ENCODE measurements at places on chromosomes 16 and 17.

GRCh38 chr17:82517230-82517865 is 2.2 kb upstream of the FOXK2 start:
- no peak for DNase-seq

DNA sequence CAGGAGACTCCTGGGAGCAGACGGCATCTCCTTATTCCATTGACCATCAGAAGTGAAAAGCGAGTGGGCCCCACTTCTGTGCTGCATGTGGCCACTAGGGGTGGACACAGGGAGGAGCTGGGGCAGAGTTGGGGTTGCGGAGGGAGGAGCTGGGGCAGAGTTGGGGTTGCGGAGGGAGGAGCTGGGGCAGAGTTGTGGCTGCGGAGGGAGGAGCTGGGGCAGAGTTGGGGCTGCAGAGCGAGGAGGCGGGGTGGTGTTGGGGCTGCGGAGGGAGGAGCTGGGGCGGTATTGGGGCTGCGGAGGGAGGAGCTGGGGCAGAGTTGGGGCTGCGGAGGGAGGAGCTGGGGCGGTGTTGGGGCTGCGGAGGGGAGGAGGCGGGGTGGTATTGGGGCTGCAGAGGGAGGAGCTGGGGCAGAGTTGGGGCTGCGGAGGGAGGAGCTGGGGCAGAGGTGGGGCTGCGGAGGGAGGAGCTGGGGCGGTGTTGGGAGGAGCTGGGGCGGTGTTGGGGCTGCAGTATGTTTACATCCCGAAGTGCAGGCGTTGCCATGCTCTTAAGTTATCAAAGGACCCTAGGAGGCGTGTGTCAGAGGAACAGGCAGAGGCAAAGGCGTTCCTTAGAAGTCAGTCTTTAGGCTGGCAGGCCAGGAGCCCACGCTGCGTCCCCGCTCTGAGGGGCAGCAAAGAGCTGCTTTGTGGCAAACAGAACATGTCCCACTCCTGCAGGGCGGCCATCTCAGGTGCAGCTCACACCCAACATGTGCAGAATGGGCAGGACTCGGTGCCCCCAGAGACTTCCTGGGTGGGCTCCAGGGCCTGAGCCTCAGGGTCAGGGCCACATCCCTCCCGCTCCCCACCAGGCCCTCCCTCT is 76.0 kb downstream of the ZNF778 start:
- DNase-seq, result no peak

DNA sequence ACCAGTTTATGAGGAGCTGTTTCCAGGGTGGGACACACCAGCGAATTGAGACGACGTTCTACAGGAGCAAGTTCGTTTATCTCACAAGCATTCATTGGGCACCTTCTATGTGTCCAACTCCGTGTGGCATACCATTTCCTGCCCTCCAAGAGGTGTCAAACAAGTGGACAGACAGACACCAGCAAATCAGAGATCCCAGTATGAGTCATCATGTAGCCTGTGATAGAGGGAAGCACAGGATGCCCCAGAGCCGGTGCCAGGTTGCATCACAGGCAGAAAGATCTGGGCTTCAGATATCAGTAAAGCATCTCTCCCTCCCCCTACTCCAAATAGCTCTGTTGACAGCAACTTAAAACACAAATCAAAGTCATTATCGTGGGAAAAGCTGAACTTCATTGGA is 31.8 kb upstream of the MAF start:
- DNase-seq, result no peak

DNA sequence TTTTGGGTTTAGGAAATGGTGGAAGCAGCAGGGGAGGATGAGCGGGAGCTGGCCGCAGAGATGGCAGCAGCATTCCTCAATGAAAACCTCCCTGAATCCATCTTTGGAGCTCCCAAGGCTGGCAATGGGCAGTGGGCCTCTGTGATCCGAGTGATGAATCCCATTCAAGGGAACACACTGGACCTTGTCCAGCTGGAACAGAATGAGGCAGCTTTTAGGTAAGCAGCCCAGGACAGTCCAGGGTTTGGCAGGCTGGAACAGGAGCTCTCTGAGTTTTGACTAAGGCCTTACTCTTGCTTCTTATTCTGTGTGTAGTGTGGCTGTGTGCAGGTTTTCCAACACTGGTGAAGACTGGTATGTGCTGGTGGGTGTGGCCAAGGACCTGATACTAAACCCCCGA is 41.4 kb downstream of the SF3B3 start:
- no peak for DNase-seq

All from suppressor macrophage (primary cell).